ENCODE measurements at places on chromosomes 4 and X.

DNA sequence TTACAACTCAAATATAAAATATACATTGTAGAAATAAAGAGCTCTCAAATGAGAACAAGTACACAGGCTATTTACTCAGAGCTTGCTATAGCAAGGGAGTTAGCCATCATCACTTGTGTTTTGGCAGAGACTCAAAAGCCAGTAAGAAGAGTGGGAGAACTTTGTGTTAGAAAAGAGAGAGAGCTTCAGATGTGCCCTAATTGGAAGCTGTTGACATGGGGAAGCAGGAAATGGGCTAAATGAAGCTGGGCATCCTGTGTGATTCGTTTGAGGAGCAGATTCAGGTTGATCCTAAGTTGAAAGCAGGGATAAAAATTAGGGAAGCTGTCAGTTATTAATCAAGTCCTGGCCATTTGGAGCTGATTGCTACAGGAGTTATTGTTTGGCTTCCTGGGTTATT, 207.4 kb upstream of the MAOA start:
- DNase-seq, result no peak

DNA sequence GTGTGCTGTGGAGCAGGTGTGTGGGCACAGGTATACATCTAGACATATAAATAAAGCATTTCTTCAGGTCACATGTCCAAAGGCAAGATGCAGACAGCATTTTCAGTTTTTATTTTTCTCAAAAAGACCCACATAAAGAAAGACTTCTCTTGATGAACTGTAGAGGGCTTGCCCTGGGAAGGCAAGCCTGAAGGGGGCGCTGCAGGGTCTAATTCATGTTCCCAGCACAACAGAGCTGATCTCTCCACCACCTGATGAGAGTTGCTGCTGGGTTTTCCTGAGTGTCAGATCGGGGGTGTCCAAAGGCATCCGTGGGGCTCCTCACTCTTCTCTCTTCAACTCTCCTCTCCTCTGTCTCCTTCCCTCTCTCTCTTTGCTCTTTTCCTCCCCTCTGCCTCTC, 26.6 kb downstream of the ADRA2C start:
- DNase-seq, result no peak

GRCh38 chr4:135372131-135372530, 1170.5 kb upstream of the PABPC4L start:
- DNase-seq, result no peak

GRCh38 chr4:125639182-125639621, 324.4 kb downstream of the FAT4 start:
- DNase-seq, result no peak

- no peak for DNase-seq
Measured at GRCh38 chr4:108224611-108225053, 55.9 kb upstream of the LEF1 start.
